ENCODE measurements at places on chromosomes 5 and 9.

- DNase-seq: no peak
These were observed 318.8 kb downstream of the PIK3R1 start for GRCh38 chr5:68534131-68534940.

DNA sequence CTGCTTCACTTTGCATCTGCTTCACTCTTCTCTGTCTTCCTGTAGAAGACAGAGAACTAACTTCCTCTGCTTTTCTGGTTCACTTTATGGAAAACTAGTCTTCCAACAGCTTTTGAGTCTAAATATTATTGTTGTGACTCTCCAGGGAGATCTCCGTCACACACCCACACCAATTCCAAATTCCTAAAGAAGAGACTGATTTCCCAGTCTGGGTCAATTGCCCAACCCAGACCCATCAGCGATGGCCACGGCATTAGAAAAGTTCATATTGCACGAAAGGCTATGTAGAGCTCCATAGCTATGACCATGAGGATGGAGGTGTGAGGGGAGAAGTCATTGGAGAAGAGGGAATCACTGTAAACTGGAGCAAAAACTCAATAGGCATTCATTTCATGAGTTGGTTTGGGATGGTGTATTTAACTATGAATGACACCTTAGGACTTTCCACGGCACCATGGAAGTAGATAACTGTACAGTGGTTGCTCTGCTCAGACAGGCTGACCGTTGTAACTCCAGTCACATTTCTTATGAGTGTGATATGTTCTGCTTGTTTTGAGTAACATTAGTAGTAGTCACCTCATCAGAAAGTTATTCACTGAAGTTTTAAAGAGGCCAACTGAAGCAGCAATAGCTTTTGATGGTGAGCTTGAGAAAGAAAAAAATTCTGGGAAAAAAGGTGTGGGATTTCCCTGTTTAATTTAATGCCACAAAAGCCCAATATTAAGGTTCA lies 78.1 kb upstream of the MAMDC2 start:
- DNase-seq: no peak

GRCh38 chr5:78221964-78222451 lies 72.5 kb downstream of the AP3B1 start:
- DNase-seq: no peak

GRCh38 chr5:37182667-37183066 lies 66.5 kb downstream of the CPLANE1 start:
- no peak for DNase-seq

- DNase-seq: no peak
These were observed 30.9 kb downstream of the KCTD16 start for GRCh38 chr5:144201588-144201987.

GRCh38 chr5:9182899-9183695 lies 362.8 kb downstream of the SEMA5A start:
- DNase-seq: no peak

DNA sequence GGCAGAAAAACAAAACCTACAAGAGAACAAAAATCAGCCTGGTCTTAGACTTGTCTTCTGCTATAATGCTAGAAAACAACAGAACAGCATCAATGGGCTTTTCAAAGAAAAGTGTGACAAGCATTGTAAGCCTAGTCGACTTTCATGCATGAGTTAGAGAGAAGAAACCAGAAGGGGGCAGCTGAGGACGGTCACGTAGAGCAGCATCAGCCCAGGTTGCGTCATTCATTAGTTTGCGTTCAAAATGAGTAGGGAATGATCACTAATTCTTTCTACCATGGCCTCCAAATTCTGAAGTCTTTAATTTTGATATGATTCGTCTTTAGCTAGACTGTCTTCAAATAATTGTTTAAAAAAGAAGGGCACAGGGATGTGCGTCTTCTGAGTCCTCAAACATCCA lies 4.7 kb upstream of the ISCA1 start:
- no peak for DNase-seq

- DNase-seq: no peak
These were observed 275.5 kb downstream of the ARHGEF28 start for GRCh38 chr5:73901455-73901854.

DNA sequence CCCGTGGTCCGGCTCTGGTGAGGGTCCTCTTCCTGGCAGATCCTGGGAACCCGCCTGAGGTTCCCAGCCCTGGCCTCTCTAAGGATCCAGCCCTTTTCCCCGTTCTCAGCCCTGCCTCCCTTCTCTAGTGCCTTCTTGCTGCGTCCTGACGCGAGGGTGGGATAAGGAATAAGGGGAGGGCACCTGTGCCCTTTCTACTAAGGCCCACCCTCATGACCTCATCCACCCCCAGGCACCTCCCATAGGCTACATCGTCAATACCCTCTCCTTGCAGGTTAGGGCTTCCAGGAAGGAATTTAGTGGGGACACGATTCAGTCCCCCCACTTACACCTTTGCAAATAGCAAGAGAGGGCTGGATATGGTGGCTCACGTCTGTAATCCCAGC lies 10.7 kb upstream of the DIPK1B start:
- no peak for DNase-seq

- no peak for DNase-seq
These were observed 77.4 kb downstream of the MEGF10 start for GRCh38 chr5:127367946-127368465.

DNA sequence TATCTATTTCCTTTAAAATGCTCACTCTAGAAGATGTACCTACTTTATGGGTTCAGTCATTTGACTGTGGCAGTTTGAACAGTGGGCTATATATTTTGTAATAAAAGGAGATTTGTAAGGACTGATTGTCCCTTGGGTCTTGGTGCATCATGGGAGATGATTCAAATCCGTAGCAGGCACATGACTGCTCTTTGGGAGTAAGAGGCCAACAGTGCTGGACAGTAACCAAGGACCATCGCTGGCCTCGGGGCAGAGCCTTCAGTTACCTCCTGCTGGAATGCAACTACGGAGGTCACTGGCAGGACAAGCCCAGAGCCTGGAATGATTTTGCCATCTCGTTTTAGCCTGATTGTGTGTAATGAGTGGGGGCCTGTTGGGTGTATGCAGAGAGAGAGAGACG lies 7.0 kb upstream of the MAMDC2 start:
- DNase-seq: no peak

- DNase-seq: no peak
These were observed 78.2 kb upstream of the IFNE start for GRCh38 chr9:21560281-21560745.

GRCh38 chr9:128702949-128703615 lies 779 bp downstream of the PKN3 start:
- DNase-seq: no peak

GRCh38 chr5:151024440-151025249 lies 4.3 kb downstream of the GPX3 start:
- DNase-seq: no peak

- no peak for DNase-seq
These were observed 80.2 kb downstream of the TSPAN17 start for GRCh38 chr5:176727528-176727900.

DNA sequence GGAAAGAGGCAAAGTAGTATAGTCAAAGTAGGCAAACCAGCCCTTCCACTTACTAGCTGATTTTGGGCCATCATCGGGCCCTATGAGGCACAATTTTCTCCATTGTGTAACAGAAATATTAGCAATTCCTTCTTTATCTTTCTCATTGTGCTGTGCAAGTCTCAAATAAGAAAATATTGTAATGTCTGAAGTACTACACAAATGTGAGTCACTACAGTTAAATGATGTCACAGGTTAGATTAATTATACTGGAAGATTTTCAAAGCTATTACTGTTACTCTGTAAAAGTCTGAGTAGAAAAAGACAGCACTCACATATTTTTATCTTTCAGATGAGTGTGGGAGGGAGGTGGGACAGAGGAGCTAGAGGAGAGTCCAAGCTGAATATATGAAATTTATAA lies 12.4 kb upstream of the TMC1 start:
- no peak for DNase-seq

DNA sequence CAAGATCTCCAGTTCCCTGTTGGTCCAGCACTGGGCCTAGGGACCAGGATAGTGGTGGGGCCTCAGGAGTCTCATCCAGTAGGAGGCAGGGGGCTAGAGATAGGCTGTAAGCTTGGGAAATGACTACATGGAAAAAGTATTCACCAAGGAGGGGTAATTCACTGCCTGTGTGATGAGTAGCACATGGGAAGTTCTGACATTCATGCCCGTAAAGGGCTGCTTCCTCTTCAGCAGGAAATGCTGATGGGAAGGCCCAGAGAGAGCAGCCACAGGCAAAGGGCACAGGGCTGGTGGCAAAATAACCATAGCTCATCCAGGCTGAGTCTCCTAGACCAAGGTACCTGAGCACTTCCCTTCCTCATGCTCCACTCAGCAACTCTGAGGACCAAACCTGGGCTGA lies 23.1 kb upstream of the FRRS1L start:
- no peak for DNase-seq

GRCh38 chr5:1180841-1181271 lies 20.5 kb upstream of the SLC6A19 start:
- DNase-seq: no peak

DNA sequence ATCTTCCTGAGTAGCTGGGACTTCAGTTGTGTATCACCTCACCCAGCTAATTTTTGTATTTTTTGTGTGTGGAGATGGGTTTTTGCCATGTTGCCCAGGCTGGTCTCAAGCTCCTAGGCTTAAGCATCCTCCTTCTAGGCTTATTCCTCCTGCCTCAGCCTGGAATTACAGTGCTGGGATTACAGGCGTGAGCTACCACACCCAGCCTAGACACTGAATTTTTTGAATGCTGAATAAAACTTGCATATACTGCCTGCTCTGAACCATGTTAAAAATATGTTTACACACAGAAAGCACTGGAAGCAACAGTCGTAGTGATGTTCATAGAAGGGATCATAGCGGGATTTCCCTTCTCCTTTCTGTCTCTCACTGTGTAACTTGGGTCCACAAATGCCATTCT lies 121.3 kb upstream of the ICE1 start:
- DNase-seq: no peak

DNA sequence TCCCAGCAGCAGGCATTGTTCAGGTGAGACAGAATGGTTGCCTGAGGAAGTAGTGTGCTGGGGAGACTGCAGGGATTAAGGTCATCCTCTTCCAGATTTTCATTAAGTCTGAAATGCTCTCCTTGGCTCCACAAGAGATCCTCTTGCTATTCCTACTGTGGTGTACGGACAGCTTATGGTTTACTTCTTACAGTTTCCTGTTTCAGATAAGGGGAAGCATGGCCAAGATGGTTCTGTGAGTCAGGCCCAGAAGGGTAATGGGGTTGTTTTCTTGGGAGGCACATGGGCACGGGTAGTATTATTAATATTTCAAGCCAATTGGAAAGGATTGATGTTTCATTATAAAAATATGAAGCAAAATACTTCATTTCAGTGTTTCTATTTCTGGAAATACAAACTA lies 42.9 kb downstream of the GLRX start:
- no peak for DNase-seq

DNA sequence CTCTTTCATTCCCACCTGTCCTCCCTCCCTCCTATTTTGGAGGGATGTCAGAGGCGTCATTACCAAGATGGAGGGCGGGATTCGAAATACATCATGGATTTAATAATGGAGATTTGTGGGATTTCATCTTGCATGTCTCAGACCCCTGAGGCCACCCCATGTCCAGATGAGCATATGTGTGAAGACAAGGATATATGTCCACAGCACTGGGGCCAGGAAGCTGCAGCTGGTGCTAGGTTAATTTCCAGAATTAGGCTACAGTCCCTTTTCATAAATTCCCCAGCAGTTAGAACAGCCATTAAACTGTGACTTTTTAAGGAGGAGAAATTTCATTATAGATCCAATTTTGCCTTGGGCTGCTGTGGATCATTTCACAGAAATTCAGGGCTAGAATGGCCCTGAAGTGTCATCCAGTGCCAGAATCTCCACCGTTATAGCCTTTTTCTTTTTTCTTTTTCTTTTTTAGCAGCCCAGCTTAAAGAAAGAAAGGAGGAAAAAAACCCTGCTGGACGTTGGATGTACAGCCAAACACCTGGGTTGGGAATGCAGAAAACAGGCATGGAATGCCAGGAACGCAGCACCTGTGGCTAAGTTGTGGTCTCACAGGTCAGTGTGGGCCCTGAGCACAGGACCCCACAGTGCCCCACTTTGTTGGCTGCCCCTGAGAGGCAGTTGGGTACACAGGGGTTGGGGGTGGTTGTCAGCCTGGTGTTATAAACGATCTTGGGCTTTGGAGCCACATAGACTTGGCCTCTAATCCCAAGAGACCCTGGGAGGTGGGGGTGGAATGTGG lies 50.2 kb upstream of the CXCL14 start:
- DNase-seq: no peak

DNA sequence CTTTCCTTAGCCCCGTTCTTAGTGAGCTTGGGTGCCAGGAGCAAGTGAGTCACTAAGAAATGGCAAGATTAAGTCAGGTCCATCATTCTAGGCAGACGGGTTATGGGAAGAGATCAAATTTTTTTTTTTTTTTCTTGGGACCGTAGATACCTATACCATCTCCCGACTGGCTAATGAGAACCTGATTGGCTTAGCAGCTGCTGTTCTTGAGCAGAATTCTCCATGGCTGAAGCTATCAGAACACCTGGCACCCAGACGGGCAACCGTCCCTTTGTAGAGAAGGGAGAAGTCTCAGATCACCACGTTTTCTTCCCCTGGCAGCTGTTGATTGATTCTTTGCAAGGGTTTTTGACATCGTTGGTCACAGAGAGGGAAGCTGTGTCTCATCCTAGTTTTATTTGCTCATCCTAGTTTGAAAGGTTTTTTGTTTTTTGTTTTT lies 78.6 kb downstream of the AOPEP start:
- no peak for DNase-seq

DNA sequence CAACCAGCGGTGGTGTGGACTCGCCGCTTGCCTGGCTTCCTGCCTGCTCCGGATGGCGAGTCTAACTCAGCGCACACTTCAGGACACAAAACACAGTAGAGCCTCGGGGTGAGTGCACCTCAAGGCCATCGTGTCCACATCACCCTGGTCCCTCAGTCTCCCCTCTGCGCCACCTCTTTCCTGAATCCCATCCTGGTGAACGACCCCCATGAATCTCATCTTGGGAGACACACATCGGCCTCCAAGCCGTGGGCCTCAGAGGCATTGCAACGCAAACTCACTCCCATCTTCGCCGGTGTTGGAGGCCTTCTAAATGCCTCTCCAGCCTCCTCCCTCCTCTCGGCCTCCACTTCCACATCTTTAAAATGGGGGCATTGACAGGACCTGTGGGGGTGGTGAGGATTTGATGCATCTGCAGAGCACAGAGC lies 124.3 kb downstream of the COL23A1 start:
- DNase-seq: no peak

DNA sequence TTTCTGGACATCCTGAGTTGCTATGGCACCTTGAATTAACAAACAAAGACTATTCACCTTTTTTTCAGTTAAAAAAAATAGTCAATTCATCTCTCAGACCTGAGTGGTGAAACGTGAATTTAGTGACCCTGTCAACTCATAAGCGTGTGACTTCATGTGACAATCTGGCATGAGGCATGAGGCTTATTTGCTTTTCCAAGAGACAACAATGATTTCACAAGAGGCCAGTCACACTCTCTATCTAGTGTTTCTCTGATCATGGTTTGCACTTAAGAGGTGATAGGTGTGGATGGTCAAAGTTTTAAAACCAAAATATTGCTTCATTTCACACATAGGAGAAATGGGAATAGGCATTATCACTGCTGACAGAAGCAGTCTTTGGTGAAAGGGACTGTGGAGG lies 559.6 kb upstream of the ACO1 start:
- DNase-seq: no peak
